ENCODE measurements at places on chromosomes 4 and X.

DNA sequence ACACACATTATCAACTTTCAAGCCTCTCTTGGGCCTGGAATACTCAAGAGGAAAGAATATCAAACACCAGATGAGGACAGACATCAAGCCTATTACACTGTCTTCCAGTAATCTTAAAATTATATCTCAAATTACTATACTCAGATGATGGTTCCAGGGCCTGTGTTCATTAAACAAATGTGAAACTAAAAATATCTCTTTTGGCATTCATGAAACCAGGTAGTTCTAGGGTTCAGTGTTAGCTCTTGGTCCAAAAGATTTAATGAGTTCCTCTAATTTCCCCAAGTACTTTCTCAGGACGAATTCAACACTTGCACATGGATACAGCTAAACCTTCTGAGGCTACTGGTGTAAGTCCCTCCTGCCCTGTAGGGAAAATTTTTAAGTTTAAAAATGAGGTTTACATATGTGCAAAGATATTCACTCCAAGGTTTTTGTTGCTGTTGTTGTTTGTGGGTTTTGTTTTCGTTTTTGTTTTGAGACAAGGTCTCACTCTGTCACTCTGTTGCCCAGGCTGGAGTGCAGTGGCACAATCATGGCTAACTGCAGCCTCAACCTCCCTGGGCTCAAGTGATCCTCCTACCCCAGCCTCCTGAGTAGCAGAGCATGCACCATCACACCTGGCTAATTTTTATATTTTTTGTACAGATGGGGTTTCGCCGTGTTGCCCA, 79.4 kb downstream of the USP46 start:
- no peak for DNase-seq

DNA sequence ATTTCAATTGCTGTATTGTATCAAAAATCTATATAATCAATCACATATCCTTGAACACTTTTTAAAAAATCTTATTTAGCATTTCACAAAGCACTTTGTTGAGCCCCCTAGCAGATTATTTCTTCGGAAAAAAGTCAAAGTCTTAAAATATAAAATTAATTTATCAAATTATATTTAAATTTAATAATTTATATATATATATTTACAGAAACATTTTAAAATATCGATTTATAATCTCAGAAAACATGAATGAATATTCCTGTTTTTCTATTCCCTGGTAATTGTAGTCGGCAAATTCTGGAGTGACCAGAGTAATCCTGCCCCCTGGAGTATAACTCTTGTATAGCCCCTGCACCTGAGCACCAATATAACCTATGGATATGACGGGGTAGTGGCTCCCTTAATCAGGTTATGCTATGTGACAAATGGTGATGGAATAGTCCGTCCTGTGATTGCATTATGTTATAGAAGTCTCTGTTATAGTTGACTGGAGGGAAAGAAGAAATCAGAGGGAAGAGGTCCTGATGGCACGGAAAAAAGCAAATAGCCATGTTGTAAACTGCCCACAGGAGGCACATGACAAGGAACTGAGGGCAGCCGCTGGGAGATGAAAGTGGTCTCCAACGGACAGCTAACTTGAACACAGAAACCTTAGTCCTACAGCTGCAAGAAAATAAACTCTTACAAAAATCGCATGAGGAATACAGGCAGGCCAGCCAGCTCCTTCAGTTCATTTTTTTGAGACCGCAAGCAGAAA, 1092.3 kb downstream of the ARAP2 start:
- no peak for DNase-seq

DNA sequence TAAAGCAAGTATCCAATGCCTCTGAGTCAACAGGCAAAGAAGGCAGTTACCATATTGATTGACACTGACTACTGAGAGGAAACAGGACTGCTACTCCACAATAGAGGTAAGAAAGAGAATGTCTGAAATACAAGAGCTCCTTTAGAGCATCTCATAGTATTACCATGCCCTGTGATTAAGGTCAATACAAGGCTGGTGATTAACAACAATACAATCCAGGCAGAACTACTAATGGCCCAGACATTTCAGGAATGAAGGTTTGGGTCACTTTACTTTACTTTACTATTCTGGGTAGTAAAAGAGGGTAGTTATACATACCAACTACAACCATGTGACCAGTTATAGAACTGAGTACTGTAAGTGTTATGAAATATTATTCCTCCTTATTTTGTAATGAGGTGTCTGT, 44.5 kb downstream of the BRWD3 start:
- DNase-seq = no peak

DNA sequence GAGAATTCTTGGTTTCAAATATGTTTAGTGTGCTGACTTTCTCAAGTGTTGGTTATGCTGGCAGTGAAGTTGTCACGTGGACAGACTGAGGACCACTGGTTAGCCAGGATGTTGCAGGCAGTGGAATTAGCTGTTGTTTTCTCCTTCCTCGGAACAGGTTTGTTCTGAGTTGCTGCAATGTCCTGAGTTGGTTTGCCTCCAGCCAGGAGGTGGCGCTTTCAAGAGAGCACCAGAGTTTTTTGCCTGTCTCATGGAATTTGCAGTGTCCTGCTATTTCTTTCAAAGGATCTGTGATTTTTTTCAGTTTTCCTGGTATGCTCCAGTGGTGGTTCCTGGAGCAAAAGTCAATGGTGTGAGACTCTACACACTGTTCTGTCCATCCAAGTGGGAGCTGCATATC, 158.1 kb upstream of the CXorf66 start:
- DNase-seq = no peak

DNA sequence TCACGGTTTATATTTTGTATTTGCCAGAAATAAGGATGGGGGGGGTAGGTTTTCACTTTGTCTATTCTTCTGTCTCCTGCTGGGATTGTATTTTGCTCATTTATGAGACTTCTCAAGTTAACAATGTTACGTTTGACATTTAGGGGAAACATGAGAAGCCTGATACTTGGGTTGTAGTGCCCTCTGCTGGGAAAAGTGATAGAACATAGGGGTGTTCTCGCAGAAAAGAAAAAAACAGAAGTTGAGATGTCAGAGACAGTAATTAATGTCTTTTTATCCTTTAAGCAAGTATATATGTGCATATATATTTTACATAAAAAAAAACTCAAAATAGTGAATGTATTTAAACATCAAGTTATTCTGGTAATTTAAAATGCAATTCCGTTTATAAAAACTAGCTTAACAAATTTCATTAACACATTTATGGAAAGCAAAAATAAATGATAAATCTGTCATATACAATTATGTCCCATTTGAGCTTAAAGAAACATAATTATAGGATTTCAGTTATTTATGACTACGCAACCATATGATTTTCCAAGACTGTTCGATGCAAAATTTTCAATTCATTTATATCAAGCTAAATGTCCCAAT, 46.0 kb upstream of the TMPRSS11F start:
- peak; percentile 69 for DNase-seq

DNA sequence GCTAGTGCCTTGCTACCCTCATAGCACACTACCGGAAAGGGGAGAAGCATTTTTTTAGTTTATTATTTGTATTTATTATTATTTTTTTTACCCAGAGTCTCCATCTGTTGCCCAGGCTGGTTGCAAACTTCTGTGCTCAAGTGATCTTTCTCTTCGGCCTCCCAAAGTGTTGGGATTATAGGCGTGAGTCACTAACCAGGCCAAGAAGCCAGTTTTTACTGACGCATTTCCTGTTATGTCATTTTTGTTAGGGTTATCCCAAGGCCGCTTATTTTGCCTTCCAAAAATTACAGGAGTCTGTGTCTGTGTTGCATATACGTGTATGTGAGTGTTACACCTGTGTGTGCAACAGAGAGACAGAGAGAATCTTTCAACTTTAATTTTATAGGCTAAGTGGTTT, 404.5 kb downstream of the GBA3 start:
- DNase-seq = no peak

GRCh38 chr4:41939016-41939626, 3.9 kb downstream of the TMEM33 start:
- peak; percentile 88 for DNase-seq

DNA sequence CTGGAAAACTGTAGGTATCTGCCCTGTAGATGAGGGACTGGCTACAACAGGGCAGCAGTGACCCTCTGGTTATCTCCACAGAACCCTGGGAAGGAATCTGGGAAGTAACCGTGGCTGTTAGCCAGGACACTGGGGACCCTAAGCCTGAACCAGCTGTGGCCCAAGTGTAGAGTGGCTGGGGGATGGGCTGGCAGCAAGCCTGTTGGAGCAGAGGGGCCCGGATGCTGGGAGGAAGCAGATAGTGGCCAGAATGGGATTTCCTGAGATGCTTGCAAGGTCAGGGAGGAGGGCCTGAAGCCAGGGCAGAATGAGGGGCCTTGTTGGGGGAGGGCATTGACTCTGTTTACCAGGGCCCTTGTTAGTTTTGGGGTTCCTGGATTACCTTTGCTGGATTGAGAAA, 161.0 kb upstream of the EOLA2 start:
- no peak for DNase-seq

DNA sequence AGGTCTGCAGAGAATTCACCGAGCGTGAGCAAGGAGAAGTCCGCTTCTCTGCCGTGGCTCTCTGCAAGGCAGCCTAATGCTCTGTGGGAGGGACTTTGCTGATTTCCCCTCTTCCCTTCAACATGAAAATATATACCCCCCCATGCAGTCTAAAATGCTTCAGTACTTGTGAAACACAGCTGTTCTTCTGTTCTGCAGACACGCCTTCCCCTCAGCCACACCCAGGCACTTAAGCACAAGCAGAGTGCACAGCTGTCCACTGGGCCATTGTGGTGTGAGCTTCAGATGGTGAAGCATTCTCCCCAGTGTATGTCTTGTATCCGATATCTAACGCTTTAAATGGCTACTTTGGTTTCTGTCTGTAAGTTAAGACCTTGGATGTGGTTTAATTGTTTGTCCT, 11.3 kb downstream of the UCHL1 start:
- no peak for DNase-seq

DNA sequence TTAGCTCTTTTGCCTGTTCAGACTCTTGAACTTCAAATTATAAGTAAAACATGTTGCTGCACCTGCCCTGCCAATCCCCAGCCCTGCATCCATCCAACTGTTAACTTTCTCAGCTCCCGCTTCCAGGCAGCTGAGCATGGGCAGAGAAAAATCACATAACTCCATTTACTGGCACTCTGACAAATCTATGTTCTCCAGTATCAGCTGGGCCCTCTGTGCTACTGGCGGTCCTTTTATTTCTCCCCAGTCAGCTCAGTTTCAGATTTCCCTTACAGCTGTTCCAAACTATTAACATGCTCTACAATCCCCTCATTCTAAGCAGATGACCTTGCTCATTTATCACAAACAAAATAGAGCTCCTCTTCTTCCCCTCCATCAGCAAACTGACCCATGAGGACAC, 240.4 kb upstream of the TET2 start:
- no peak for DNase-seq

GRCh38 chr4:134906404-134907023, 704.9 kb upstream of the PABPC4L start:
- DNase-seq = no peak

DNA sequence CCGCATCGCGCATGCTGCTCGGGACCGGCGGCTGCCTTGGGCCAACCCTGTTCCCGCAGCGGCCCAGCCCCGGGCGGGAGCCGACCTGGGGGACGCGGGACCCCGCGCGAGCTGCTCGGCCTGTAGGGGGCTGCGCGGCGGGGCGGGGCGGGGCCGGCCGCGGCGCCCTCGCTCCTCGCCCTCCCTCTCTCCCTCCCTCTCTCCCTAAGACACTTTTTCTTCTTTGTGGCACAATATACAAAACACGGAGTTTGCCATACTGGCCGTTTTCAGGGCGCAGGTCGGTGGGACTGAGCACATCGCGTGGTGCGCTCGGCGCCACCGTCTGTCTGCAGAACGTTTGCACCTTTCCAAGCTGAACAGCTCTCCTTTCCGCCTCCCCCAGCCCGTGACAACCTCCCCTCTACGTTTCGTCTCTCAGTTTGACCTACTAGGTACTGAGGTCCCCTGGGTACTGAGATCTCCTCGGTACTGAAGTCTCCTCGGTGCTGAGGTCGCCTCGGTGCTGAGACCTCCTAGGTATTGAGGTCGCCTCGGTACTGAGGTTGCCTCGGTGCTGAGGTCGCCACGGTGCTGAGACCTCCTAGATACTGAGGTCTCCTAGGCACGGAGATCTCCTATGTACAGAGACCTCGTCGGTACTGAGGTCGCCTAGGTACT, 261.1 kb upstream of the PLCXD1 start:
- DNase-seq = no peak

- DNase-seq = no peak
Observed at GRCh38 chrX:38151441-38151840, 69.2 kb downstream of the SRPX start.

DNA sequence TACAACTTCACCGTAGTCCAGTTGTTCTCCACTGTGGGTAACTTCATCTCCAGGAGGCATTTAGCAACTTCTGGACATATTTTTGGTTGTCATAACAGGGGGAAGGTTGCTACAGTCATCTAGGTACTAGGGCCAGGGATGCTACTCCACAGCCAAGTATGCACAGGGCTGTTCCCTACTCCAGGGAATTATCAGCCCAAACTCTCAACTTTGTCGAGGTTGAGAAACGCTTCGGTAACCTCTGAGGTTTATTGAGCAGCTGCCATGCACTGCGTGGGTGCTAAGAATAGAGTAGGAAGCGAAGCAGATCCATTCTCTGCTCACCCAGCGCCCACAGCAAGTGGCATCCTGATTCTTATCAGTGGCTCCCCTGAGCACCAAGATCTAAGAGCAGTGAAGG, 8.2 kb downstream of the FGFBP1 start:
- DNase-seq = no peak

- DNase-seq = no peak
Observed at GRCh38 chr4:41418444-41418843, 119.5 kb upstream of the LIMCH1 start.

- no peak for DNase-seq
Observed at GRCh38 chrX:96182366-96182765, 502.3 kb upstream of the DIAPH2 start.

DNA sequence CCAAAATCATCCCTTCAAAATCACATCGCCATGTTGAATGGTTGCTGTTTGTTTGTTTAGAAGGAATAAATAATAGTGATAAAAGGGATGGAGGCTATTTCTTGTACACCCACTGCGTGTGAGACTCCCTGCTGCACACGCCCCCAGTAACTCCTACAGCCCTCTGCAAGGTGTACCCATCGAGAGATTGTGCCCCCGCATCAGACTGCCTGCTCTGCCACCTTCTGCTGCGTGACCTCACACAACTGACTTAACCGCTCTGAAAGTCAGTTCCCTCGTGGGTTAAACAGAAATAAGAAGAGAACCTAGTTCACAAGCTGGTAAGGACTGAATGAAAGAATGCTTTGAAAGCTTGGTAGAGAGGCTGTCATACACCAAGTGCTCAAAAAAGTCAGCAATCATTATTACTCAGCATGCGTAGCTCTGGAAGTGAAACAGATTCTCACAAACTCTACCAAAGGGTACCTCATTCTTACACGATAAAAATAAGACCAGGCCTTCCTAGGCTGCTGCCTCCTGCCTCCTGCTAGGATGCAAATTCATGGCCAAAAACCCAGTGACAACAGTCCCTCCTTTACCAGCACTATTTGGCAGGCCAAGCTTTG, 147.1 kb downstream of the CPEB2 start:
- no peak for DNase-seq

DNA sequence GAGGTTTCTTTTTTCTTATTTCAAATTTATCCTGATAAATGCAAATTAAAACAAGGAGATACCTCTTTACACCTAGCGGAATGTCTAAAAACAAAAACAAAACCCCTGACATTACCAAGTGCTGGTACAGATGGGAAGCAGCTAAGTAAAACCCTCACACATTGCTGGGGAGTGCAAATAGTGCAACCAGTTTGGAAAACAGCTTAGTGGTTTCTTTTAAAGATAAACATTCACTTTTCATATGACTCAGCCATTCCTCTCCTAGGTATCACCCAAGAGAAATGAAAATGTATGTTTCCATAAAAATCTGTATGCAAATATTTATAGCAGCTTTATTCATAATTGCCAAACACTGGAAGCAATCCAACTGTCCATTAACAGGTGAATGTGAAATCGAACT, 84.1 kb upstream of the HELT start:
- DNase-seq = no peak
